ELR (cell line): ENCODE measurements at places on chromosomes 3 and 15.

GRCh38 chr3:114380233-114380651 is 86.4 kb downstream of the TIGIT start:
- DNase-seq: peak; percentile 51

GRCh38 chr3:128550471-128551126 is 57.6 kb upstream of the GATA2 start:
- no peak for DNase-seq

- DNase-seq: no peak
These were observed 261.0 kb downstream of the SHQ1 start for GRCh38 chr3:72587282-72587681.

DNA sequence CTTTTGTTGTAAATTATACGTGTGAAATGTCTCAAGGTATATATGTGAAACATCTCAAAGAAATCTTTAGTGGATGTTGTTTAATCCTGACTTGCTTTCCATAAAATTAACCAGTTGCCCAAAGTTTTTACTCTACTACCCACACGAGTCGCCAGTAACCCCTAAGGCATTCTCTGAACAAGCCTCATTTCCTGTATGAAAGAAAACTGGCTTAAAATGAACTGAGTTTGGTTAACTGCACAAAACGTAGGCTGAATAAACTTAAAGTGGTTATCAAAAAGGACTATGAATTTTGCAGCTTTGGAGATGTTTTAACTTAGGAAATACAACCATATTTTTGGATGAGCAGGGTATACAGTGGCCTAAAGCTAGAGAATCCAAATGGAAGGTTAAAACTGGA is 2.7 kb upstream of the APPL1 start:
- DNase-seq: peak; percentile 44

- DNase-seq: no peak
These were observed 17.3 kb downstream of the PP2D1 start for GRCh38 chr3:19994796-19995195.

- no peak for DNase-seq
These were observed 192.2 kb downstream of the FOXP1 start for GRCh38 chr3:71391361-71391760.

GRCh38 chr15:68435966-68436365 is 4.0 kb upstream of the ITGA11 start:
- no peak for DNase-seq
